ENCODE measurements at places on chromosomes 2 and 18. TPM values are rescaled to one million over a fixed set of nuclear protein-coding genes. Genes with fewer than 3 reads are reported as not detected.

The ASPRV1 gene
- total RNA-seq: 0.64 TPM

The L3MBTL4 gene
- 0.53 TPM for total RNA-seq

The DAPL1 gene
- total RNA-seq: not detected

The RESP18 gene
- not detected for total RNA-seq

The ILKAP gene
- total RNA-seq: 12.9 TPM

The KCNE4 gene
- total RNA-seq: 1.2 TPM

The MAL gene
- 3.1 TPM for total RNA-seq

The FOXI3 gene
- total RNA-seq: not detected

The LAMA3 gene
- total RNA-seq: 4.9 TPM

The TEKT4 gene
- not detected for total RNA-seq

The IKZF2 gene
- 3.3 TPM for total RNA-seq

The ATP6V1B1 gene
- not detected for total RNA-seq

The DNAH7 gene
- total RNA-seq: 0.12 TPM

The CLEC4F gene
- 0.18 TPM for total RNA-seq

The MYL1 gene
- not detected for total RNA-seq

The HS1BP3 gene
- 52.3 TPM for total RNA-seq

The OSR1 gene
- total RNA-seq: 1.3 TPM

Measured in glomerular endothelial cell (primary cell).